ENCODE measurements at places on chromosomes 2 and 18. TPM values are rescaled to one million over a fixed set of nuclear protein-coding genes. Genes with fewer than 3 reads are reported as not detected.
A peak's percentile ranks its signal among the peaks of the same experiment; 100 is the strongest.

GRCh38 chr2:223383315-223383714 is 218.8 kb downstream of the SCG2 start:
- H3K27ac ChIP-seq, result no peak overlapping the region
- DNase-seq, result no peak
- no peaks in the 10 kb centered on the region for H3K4me1 ChIP-seq
- no peaks in the 10 kb centered on the region for H3K36me3 ChIP-seq

- no peaks in the 10 kb centered on the region for H3K36me3 ChIP-seq
- H3K4me1 ChIP-seq, result peaks cover 13% of the 10 kb centered on the region
- peak overlapping the region; percentile 45 for H3K4me3 ChIP-seq
- DNase-seq, result no peak
- no peaks in the 10 kb centered on the region for H3K27me3 ChIP-seq
Measured at GRCh38 chr2:174729797-174730697, 34.2 kb downstream of the CHRNA1 start.

- no peak for DNase-seq
- H3K36me3 ChIP-seq, result no peaks in the 10 kb centered on the region
- H3K4me1 ChIP-seq, result no peaks in the 10 kb centered on the region
- no peaks in the 10 kb centered on the region for H3K27me3 ChIP-seq
- no peak overlapping the region for H3K4me3 ChIP-seq
Measured at GRCh38 chr2:165428926-165429325, 40.6 kb upstream of the CSRNP3 start.

DNA sequence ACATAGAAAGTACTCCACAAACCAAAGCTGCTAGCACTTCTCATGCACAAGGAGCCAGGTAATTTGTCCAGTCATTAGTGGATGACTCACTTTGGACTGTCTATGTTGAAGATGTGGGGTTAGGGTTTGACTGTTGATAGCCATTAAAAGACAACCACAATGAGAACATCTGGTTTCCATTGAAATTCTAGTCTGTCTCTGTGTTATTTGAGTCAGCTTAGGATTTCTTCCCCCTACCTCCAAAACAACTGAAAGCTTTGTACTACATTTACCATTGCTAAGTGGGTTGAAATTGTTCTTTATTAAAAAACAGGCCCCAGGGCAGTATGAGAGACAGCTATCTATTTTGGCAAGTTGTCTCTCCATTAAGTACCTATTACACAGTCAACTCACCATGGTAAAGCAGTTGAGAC is 50.2 kb upstream of the ANKRD44 start:
- H3K4me3 ChIP-seq, result no peak overlapping the region
- no peak for DNase-seq
- no peaks in the 10 kb centered on the region for H3K27me3 ChIP-seq
- no peak overlapping the region for H3K27ac ChIP-seq
- no peaks in the 10 kb centered on the region for H3K4me1 ChIP-seq

- peaks cover 5% of the 10 kb centered on the region for H3K36me3 ChIP-seq
- H3K4me1 ChIP-seq, result no peaks in the 10 kb centered on the region
- no peak for DNase-seq
- no peaks in the 10 kb centered on the region for H3K27me3 ChIP-seq
- no peak overlapping the region for H3K27ac ChIP-seq
Measured at GRCh38 chr18:45890606-45891005, 65.1 kb downstream of the SIGLEC15 start.

DNA sequence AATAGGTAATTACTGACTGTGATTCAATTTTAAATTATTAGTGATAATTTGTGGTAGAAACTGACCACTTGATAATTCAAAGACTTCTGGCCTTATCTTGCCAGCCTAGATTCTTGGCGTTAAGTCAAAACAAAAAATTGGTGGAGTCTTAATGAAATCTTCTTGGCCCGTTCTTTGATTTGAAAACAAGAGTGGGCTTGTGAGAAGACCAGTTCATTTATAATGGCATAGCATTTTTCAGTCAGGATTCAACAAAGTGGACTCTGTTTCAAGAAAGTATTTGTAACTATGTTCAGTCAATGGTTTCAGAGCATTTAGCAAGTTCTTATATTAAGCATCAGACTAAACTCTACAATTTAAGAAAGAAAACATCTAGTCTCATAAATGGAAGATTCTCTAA is 26.0 kb downstream of the ITGA4 start:
- no peaks in the 10 kb centered on the region for H3K27me3 ChIP-seq
- H3K4me3 ChIP-seq, result no peak overlapping the region
- no peaks in the 10 kb centered on the region for H3K4me1 ChIP-seq
- H3K36me3 ChIP-seq, result no peaks in the 10 kb centered on the region
- no peak for DNase-seq

DNA sequence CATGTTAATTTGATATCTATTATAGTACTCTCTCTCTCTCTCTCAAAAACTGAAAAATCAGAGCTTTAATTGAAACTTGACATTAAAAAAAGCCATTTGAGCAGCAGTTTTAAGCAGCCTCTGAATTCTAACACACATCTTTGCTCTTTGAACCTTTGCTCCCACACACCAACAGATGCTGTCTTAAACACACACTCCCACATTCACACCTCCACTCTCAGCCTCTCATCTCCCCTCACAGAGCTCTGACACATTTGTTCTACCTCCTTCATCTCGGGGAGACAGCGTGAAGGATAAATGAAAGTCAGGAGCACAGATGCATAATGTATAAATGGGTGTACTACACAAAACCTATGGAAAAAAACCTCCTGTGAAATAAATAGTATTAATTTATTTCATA is 95.2 kb downstream of the NAB1 start:
- H3K4me3 ChIP-seq, result no peak overlapping the region
- H3K27me3 ChIP-seq, result no peaks in the 10 kb centered on the region
- no peaks in the 10 kb centered on the region for H3K4me1 ChIP-seq
- no peak for DNase-seq

- no peak overlapping the region for H3K27ac ChIP-seq
- no peaks in the 10 kb centered on the region for H3K27me3 ChIP-seq
- H3K4me1 ChIP-seq, result peaks cover 7% of the 10 kb centered on the region
- no peak for DNase-seq
Measured at GRCh38 chr18:9210966-9211365, 74.4 kb downstream of the ANKRD12 start.

DNA sequence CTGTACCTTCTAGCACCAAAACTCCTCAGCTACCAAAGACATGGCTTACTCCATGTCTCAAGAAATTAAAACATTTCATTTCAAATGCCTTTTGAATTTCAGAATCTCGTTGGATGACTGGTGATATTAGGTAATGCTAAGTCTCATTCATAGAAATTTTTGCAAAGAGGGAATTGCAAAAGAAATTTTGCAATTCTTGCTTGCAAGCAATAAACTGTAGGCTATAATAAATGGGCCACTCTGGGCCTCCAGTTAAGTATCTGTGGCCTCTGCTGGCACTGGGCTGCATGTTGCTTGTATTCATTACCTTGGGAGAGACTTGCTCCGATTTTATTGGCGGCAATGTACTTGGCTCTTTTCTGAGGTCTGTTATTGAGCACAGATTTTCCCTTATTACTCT is 2.8 kb upstream of the LCLAT1 start:
- H3K27me3 ChIP-seq, result no peaks in the 10 kb centered on the region
- H3K4me1 ChIP-seq, result peaks cover 13% of the 10 kb centered on the region
- no peak for DNase-seq
- no peaks in the 10 kb centered on the region for H3K36me3 ChIP-seq
- no peak overlapping the region for H3K4me3 ChIP-seq

DNA sequence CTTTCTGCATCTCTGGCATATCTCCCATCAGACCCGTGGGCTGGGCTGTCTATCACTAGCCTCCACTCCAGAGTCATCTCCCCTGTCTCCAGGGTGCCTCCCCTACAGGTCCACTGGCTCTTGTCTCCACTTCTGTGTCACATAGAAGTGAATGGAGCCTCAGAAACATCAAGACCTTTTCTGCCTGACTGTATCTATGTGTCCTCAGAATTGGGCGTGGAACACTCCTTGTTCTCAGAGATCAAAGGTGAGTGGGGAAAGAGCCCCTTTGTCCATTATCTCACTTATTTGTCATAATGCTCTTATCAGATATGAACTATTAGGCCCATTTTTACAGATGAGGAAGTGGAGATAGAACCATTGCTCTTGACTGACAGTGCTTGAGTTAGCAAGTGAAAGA is 211.0 kb downstream of the CYRIA start:
- no peak overlapping the region for H3K4me3 ChIP-seq
- no peaks in the 10 kb centered on the region for H3K27me3 ChIP-seq
- no peak for DNase-seq
- no peaks in the 10 kb centered on the region for H3K36me3 ChIP-seq
- no peak overlapping the region for H3K27ac ChIP-seq

Gene ASTL
- total RNA-seq, result not detected

Gene SMARCAL1
- total RNA-seq, result 17.5 TPM

Measured in sigmoid colon (tissue), 7 donors.